ENCODE measurements at places on chromosomes 4 and X.

GRCh38 chr4:72338060-72338459, 231.0 kb downstream of the ADAMTS3 start:
- no peak for DNase-seq

DNA sequence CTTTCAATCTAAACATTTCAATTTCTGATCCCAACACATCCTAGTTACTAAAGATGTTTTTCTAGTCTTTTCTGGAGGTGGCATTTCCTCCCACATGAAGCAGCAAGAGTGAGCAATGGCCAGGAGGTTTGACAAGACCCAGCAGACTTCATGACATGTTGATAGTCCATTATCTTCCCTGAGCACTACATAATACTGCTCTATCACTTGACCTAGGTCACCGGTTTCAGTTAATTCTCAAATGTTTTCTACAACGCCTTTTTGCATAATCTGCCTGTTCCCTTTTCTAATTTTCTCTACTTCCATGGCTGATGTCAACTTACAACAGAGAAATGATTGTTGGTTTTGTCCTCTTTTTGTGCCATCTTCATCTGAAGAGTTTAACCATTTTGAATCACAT, 62.0 kb upstream of the GPRIN3 start:
- DNase-seq: no peak

DNA sequence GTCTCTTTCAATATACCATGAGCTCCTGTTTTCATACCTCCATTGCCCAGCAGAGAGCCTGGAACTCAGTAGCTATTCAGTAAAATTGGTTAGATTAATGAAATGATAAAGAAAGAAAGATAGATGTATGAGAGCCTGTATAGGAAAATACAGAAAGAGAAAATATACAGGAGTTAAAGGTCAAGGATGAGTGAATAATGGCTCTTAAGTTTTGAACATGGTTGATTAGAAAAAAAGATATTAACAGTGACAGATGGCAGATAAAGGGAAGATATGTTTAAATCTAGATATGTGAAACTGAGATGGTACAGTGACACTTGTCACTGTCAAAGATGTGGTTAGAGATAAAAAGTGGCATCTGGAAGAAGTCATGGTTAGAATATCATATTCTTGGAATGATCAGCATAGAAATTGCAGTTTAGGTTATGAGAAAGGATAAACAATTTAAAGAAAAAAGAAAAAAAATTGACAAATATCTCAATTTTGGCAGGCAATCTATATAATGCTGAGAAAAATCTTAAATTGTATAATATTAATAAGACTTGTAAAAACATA, 179.2 kb downstream of the TBCK start:
- no peak for DNase-seq

DNA sequence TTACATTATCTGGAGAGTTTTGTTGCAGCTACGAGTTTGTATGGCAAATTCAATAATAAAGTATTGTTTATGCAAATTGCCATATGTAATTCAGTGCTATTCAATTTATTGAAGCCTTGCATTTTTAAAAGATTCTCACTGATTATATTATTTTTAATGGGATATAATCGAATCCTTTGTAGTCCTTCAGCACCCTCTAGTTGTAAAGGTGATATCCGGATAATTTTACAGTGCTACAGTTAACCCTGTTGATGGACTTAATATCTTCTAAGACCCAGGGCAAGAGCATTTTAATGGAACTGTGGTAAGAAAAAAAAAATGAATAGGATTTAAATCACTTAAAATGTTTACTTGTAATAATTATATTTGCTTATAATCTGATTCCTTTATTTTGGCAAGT, 48.5 kb upstream of the GRIA2 start:
- no peak for DNase-seq

DNA sequence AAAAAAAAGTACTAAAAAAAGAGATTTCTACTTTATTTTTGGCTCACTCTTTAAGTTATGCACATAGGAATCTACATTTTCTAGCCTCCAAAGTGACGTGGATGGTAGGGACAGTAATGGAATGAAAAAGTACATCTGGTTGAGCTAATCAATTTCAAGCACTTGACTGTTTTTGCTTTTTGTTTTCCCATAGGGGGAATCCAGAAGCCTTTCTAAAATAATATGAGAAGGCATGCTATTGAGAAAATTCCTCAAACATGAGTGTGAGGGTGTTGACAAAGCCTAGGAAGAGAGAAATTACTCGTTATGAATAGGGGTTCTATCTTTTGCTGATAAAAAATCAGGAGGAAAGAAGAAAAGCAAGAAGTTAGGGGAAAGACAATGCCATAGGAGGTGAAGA, 242.5 kb upstream of the PUDP start:
- no peak for DNase-seq

- no peak for DNase-seq
Observed at GRCh38 chr4:26175006-26175786, 145.6 kb upstream of the RBPJ start.

DNA sequence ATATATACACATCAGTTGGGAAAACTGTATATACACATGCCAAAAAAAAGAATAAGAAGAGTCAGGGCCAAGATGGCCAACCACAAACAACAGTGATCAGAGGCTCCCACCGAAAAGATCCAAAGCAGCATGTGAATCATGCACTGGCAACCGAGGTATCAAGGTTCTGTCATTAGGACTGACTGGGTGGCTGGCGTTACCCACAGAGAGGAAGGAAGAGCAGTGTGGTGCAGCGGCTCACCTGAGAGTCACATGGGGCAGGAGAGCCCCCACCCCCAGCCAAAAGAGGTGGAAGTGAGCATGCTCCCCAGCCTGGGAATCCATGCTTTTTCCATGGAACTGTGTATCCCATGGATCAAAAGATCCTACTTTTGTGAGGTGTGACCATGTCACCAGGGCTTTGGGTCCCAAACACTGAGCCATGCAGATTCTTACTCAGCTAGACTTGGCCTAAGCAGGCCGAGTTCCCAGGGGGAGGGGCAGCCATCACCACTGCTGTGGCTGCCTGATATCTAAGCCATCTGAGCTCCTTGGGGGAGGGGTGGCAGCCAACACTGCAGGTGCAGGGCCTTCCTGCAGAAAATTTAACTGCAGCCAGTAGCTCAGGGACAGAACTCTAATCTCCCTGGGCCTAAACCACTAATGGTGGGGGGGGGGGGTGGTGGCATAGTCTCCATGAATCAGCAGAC, 52.8 kb downstream of the P2RY10 start:
- DNase-seq: no peak

DNA sequence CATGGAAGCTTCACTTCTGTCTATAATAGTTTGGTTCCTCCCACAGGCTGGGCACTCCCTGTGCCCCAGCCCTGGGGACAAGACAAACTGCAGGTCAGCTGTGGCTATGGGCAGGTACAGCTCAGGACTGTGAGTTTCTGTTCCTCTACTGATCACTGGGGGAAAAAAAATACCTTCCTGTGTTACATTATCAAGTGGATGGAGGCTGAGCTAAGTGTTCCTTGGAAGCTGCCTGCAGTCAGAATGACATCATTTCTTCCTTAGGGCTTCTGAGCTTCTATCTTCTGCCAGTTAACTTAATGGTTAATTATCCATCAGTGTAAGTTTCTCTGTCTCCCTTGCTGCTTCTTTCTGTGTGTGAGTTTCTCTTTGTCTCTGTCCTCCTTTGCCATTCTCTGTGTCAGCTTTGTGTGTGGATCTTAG, 4.6 kb downstream of the RAB33A start:
- no peak for DNase-seq

DNA sequence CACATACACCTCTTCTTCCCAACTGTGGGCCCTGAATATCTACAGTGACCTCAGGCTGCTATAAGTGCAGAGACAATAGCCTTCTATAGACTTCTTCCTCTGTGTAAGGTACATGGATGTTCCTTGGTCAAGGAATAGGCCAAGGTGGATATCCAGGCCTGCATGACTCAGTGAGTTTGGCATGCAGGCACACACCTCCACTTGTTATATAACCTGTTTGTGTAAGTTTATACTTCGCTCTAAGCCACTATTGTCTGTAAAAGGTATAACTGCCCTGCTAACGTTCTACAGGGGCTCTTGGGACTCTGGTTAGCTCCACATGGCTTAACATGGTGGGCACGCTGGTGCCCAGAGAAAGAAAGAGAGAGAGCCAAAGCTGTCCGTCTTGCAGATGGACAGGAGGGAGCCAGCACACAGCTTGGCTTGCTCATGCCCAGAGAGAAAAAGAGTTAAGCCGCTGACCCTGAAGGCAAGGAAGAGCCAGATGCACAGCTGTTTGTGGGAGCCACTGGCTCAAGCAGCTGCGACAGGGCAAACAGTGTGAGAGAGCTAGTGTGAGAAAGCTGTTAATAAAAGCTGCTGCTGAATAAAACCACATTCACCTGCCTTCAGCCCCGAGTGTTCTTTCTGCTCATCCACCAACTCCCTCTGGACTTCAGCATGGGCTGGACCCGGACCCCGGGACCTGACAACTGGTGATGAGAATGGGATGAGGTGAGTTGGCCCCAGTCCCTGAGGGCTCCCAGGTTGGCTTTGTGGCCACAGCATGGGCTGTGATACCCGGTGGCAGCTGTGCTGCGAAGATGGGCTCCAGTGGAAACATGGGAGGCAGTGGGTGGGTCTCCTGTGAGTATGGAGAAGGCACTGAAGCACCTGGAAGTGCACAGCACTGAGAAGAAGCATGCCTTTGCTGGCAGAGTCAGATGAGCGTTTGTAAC, 44.5 kb upstream of the ZBTB33 start:
- no peak for DNase-seq

- no peak for DNase-seq
Observed at GRCh38 chrX:130264573-130264972, 4.1 kb downstream of the ZNF280C start.

GRCh38 chr4:182560358-182560757, 317.2 kb downstream of the TENM3 start:
- no peak for DNase-seq

DNA sequence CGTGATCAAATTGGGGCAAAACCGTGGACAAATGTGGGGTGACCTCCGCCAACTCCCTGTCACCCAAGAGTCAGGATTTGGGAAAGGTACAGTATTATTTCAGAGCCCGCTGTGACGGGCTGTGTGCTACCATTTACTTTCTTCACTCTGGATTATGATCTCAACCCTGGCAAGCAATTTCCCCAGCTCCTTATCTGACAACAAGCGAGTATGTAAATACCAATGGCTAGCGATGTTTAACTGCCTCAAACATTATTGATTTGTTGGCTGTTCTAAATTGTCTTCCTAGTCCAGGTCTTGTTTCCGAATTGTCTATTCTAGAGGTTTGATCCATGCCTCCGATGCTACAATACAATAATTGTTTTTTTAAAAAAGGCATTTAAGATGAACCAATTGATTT, 17.7 kb upstream of the PITX2 start:
- DNase-seq: no peak

GRCh38 chr4:19512086-19512485, 739.6 kb upstream of the SLIT2 start:
- DNase-seq: no peak

Data from mesothelial cell of epicardium (in vitro differentiated cells).